Suppressor macrophage (primary cell): ENCODE measurements at places on chromosomes 6 and 20.

DNA sequence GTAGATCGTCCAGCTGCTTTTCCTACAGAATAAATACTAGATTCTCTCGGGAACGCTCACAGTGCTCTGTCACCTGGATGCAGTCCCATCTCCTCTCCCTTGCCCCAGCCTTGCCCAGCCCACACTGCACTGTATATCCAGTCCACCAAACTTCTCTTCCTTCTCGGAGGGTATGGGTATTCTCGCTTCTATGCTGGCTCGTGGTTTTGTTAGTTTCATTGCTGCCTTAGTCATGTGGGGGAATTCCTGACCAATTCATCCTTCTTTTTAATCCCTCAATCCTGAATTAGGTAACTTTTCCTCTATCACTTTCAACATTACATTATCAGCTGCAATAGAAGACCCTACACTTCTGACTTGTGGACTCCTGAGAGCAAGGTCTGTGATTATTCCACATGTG lies 252.4 kb downstream of the GMDS start:
- no peak for DNase-seq

DNA sequence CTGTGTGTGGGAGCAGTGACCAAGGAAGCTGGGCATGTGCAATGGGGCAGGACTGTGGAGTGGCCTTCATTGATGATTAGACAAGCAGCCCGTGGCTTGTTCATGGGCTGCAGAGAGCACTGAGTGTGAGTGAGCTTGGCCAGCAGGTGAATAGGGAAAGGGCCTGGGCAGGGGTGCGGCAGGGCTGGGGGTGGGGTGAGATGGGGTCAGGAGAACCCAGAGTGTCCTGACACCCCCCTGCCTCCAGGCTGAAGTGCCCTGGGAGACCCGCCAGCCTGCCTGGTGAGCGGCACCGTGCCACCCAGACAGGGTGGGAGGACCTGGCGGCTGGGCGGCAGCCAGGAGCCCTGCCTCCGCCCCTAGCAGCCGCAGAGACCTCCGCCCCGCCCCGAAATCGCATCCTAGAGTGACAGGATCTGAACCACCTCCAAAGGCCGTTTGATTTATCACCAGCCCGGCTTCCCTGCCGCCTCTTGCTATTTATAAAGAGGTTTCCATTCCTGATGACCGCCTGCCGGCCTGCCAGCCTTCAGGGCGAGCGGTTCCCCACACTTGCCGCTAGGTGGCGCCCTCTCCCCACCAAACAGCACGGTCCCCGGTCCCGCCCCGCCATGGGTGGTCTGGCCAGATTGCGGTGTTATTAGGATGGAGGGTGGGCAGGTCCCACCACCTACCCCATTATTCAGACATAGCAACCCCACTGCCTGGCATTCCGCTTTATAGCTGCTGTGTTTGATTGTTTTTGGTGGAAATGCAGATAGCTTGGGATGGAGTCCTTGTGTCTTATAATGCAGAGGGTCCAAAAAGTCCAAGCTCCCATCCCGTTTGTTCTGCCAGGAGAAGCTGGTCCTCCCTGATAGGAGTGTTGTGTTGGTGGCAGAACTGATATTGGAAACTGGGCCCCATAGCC lies 3.5 kb downstream of the MYLK2 start:
- DNase-seq = peak; percentile 68

- DNase-seq = no peak
Measured at GRCh38 chr6:158568549-158568948, 8.7 kb downstream of the TMEM181 start.

DNA sequence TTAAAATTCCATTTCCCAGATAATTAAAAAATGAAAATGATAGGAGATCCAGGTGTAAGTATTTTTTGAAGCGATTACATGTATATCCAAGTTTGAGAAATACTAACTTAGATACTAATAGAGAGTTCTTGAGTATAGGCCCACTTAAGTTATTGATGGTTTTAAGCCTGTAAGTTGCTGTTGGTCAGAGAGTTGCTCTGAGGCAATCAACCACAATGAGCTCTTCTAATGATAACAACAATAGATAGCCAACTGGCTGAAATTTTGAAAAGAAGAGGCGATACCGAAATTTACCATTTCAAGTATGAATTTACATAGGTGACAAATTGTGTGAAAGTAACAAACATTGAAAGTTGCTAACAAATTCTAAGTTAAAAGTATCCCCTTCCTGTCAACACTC lies 209.5 kb downstream of the MANEA start:
- no peak for DNase-seq

GRCh38 chr20:51578145-51578459 lies 35.6 kb upstream of the NFATC2 start:
- DNase-seq = no peak

- DNase-seq = no peak
Measured at GRCh38 chr20:50304923-50305635, 114.4 kb downstream of the CEBPB start.

DNA sequence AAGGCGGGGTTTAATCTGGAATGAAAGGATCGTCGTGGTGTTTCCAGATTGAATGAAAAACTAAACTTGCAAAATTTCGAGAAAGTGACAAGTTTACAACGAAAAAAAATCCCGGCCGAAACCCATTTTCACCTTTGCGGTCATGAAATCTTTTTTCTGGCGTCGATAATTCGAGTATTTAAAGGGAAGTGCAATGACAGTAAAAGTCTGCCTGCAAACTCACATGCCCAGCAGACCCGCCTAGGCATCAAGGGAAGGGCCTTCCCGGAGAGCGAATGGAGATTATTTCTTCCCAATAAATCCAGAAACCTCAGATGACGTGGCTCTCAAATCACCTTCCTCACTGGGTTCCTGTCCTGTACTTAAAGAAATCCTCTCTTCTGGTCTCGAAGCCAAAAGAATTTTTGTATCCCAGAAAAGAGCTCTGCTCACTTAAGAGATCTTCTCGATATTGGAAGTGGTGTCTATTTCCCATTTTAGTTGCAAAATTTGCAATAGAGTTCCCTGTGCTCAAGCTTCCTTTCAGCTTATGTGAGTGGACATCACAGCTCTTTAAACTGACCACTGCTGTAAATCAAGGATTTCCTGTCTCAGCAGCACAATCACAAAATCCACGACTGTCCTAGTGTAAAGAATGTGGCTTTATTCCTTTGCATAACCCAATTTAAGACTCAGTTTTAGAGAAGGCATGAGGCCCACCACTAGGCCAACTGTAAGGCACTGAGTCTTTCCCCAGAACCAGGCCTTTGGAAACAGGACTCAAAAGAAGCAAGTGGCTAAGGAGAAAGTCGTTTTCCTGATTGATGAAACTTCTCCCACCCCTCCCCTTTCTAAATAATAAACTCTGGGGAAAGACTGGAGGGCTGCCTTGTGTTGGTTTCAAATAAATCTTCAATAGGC lies 3.9 kb downstream of the OLIG3 start:
- DNase-seq = no peak

GRCh38 chr6:20366082-20366830 lies 35.4 kb upstream of the E2F3 start:
- DNase-seq = no peak
